ENCODE measurements at places on chromosomes 2 and 18. TPM values are rescaled to one million over a fixed set of nuclear protein-coding genes. Genes with fewer than 3 reads are reported as not detected.

The CARF gene
- 4.4 TPM for total RNA-seq

DNA sequence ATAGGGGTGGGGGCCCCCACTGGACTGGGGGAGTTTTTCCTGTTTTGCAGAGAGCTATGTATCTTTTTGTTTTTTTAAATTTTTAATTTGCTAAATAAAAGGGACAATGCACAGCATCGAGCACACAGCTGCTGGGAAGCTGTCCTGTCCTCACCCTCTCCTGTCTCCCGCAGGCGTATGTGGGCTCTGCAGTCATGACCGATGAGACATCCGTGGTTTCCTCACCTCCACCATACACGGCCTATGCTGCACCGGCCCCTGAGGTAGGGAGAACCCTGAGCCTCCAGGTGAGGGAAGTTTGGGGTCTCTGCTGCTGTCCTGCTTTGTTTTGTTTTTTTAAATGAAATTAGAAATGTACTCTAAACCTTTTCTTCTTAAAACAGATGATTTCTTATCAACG lies 27.6 kb downstream of the PLEKHB2 start:
- no peak for DNase-seq

DNA sequence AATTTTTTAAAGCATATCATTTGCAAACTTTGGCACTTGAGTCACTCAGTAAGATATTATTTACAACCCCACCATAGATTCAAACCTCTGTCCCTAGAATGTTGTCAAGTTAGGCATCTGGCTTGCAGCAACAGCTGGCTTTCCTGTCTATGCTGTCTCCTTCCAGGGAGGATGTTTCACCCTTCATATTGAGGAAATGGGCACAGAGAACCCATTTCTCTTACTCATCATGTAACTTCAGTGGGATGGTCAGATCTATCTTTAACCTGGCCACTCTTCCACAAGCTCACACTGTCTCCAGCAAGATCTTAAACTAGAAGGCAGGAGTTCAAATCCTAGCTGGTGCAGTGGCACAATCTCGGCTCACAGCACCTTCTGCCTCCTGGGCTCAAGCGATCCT lies 15.8 kb downstream of the LCT start:
- DNase-seq = no peak

The ACP1 gene
- total RNA-seq = 88.9 TPM

- no peak for DNase-seq
Measured at GRCh38 chr2:180446492-180446891, 439.4 kb upstream of the CWC22 start.

The GDF7 gene
- total RNA-seq = 9.5 TPM

GRCh38 chr2:45117383-45117782 lies 108.1 kb upstream of the SIX2 start:
- DNase-seq = no peak

GRCh38 chr18:35121531-35121930 lies 80.3 kb downstream of the MAPRE2 start:
- DNase-seq = no peak

The SIX3 gene
- not detected for total RNA-seq

The ECEL1 gene
- not detected for total RNA-seq

The TUBA3E gene
- not detected for total RNA-seq

DNA sequence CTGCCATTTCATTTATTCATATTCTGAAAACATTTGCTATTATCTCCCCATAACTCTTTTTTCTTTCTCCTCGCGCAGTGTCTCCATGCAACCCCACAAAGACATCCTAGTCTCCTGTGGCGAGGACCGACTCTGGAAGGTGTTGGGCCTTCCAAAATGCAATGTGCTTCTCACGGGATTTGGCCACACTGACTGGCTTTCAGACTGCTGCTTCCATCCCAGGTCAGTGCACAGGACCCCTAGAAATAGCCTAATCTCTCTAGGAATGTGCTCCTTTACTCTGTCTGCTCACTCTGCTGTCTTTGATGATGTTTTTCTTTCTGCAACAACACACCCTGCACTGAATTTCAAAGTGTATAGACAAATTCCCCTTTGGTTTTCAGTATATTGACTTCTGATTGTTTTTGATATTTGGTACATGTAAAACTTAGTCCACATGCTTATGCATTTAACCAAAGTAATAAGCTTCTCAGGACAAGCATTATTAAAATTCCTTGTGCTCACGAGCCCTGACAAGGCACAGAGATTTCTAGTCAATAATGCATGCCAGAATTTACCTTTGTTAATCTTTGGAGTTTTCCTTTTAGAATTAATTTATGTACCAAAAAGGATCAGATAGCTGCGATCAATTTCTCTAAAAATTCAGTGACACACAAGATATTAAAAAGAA lies 548.3 kb upstream of the VWC2L start:
- no peak for DNase-seq

DNA sequence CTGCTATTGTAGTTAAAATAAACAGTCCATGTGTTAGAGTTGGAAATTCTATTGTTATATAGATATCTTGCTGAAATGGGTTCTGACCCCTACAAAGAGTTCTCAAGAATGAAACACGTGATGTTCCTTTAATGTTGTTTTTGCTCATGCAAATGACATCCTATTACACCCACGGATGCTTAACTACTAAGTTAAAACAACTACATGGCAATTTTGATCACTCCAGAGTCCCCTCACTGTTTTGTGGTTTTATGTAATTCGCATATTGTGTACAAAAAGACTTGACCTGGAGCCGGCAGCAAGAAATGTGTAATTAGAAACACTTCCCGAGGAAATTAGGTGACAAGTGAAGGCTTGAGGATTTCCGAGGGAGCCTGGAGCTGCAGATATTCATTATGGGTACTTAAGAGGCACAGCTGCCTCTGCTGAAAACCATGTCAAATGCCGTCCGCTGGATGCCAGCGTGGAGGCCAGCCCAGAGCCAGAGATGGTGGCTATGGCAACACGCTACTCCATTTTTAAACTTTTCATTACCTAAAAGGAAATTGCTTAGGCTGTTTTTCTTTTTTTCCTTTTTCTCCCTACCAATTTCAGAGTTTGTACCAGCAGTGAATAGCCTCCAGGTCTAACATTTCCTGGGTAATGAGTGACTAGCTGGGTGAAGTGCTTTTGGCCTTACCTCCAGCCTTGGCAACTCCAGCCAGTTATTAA lies 21.0 kb upstream of the CABLES1 start:
- no peak for DNase-seq

DNA sequence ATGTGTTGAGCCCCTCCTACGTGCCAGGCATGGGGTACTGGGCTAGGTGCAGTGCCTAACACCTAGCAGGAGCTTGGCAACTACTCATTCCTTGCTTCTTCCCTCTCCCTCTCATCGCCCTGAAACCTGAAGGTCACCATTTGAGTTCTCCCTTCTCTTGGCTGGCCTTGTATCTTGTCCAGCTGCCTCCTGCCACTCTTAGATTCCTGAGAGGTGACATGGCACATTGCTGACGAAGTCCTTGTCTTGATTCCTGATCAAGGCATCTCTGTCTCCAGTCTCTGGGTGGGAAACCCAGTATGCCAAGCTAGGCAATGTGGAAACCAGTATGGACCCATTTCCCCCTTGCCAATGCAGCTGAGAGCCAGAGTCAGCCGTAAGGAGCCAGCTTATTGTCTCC lies 9.0 kb upstream of the EFR3B start:
- no peak for DNase-seq

GRCh38 chr2:162926907-162927306 lies 88.3 kb upstream of the KCNH7 start:
- no peak for DNase-seq

DNA sequence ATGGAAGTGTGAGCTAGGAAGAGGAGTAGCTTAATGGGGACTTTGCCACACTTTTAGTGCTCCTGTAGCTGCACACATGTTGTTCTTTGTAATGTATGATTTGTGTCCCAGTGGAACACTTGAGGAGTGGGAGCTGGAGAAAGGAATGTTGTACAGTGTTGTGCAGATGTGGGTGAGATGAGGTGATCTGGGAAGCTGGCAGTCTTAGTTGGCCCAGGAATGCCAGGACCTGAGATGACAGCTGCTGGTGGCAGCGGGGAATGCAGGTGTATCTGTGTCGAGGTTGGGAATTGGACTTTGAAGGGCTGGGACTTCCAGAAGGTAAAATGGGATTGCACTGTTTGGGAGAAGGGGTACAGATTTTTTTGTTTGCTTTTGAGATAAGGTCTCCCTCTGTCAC lies 23.6 kb downstream of the NEDD4L start:
- no peak for DNase-seq

GRCh38 chr2:11738589-11739436 lies 7.6 kb upstream of the LPIN1 start:
- no peak for DNase-seq

GRCh38 chr2:191303140-191304005 lies 58.2 kb downstream of the MYO1B start:
- no peak for DNase-seq

DNA sequence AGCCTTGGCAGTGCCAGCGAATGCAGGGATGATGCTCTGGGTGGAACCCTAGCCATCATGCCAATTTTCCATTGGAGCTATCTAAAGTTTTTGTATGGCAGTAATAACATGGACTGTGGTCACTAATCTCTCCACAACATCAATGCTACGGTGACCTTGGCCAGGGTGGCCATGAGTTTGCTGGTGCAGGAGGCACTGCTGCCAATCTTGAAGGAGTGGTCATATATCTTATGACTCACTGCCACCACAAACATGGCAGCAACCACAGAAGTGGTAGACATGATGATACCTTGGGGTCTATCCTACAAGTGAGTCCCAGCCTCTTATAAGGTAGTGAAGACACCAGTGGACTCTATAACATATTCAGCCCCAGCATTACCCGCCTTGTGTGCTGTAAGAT lies 104.6 kb downstream of the EVA1A start:
- no peak for DNase-seq

GRCh38 chr2:240856151-240856980 lies 12.3 kb upstream of the AGXT start:
- no peak for DNase-seq

The IL37 gene
- not detected for total RNA-seq

DNA sequence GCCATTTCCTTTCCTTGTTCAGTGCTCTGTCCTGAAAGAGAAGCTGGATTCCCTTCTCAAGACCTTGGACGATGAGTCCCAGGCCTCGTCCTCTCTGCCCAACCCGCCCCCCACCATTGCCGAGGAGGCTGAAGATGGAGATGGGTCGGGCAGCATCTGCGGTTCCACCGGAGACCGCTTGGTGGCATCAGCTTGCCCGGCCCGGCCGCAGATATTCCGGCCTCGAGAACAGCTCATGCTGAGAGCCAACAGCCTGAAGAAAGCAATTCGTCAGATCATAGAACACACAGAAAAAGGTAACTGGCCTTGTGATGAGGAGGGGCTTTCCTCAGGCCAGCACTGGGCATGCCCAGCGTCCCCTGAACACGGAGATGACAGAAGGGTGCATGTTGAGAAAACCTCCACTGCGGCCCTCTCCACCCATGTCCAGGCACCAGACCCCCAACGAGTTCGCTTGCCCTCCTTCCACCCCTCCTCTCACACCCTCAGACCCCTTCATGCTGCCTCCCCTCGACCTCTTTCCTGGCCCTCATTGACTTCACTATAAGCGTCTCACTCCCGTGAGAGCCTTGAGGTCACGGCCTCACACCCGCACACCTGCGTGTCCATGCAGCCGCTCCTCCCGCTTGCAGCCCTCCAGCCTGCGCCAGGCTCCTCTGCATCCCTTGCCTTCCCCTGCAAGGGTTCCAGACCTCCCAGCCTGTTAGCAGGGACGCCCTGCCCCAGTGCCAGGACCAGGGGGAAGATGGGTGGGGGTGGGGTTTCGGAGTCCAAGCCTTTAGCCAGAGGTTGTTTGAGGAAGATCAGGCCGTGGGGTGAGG lies 95.0 kb downstream of the DGKD start:
- DNase-seq = no peak

- DNase-seq = no peak
Measured at GRCh38 chr2:4674007-4674406, 970.6 kb downstream of the DCDC2C start.

The AQP12A gene
- total RNA-seq = not detected

GRCh38 chr2:101255501-101255900 lies 2.8 kb downstream of the CNOT11 start:
- DNase-seq = no peak

The CYS1 gene
- total RNA-seq = 1.1 TPM

The RSAD2 gene
- total RNA-seq = 0.44 TPM

The GALM gene
- total RNA-seq = 4.8 TPM

The COL6A3 gene
- total RNA-seq = 244 TPM

The NXPH2 gene
- not detected for total RNA-seq

DNA sequence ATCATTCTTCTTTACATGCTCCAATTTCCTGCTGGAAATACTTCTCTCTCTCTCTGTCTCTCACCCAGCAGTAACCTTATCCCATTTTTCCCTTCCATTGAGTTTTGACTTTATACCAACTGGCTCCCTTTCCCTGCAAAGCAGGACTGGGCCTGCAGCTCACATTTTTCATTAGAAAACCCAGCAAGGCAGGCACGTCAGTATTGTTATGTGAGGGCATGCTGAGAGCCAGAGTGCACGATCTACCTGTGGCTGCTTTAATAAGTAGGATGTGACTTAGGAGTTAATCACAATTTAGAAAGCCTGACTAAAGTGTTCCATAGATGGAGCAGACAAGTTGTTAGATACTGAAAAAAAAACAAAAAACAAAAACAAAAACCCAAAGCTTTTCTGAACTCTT lies 5.2 kb upstream of the NDUFV2 start:
- no peak for DNase-seq

DNA sequence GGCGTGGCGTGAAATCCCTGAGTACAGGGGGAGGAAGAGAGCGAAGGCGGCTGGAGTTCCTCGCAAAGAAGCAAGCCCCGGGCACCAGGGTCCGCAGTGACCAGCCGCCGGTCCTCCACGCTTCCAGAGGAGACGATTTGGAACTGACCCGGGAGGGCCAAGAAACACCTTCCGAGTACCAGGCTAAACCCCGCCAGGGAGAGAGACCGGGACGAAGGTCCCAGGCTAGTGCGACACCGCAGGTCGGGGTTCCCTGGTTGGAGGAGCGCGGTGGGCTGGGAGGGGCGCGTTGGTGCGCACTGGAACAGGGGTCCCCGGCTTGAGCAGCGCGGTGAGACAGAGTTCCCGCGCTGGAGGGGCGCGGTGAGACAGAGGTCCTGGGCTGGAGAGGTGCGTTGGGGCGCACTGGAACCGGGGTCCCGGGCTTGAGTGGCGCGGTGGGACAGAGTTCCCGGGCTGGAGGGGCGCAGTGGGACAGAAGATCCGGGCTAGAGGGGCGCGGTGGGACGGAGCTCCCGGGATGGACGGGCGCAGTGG lies 901 bp downstream of the WDFY1 start:
- no peak for DNase-seq

- DNase-seq = no peak
Measured at GRCh38 chr2:105521616-105522015, 122.8 kb upstream of the FHL2 start.
